ENCODE measurements at places on chromosomes 6 and 20.

DNA sequence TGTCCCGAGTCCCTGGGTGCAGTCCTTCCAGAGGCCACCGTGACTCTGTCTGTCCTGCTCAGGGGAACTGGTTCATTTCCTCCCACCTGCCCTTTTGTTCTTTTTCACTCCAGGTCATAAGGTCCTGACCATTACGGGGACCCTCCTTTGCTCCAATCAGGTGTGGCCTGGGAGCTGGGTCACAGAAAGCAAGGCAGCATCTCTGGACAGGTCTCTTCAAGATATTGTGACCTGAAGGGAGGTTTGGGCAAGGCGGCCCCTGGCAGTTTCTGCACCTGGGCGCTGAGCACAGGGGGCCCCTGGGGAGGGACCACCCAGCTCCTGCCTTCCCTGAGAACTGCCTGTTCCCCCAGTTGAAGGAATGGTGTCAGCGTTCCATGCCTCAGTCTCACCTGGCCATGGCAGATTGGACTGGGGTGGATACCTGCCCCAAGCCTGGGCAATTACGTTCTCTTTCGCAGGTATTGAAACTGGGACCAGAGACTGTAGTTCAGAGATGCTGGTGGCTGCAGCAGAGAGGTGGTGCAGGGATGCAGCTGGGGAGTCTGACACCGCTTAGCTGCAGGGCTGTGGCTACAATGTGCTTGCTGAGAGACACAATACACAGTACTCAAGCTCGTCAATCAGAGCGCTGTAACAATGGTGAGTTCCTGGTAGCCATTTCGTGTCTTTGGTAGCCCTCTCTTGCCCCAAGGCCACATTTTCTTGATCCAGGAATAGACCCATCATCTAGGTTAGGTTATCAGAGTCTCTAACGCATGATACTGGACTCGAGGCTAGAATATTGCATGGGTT lies 15.6 kb upstream of the NELFCD start:
- no peak for DNase-seq

GRCh38 chr6:121984956-121985355 lies 414.5 kb upstream of the HSF2 start:
- DNase-seq: no peak

- no peak for DNase-seq
These were observed 127.9 kb downstream of the DTNBP1 start for GRCh38 chr6:15534974-15535373.

GRCh38 chr6:75114806-75115205 lies 91.0 kb downstream of the COL12A1 start:
- no peak for DNase-seq

DNA sequence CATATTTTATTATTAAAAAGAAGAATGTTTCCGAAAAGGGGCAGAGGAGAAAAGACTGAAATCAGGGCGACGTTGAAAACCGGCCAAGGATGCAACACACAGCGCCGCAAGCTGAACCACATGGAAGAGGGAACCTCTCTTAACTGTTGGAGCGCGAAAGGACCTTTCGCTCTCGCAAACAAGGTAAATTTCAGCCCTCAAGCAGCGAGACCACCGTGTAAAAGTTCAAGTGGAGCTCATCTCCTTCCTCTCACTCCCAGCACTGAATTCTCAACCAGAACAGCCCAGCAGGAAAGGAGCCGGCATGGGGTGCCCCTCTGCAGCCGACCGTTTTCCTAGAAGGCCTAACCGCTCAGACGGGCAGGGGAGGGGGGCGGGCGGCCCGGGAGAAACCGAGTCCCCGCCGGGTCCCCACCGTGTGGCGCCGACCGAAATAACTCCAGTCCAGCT lies 621 bp downstream of the GPR63 start:
- DNase-seq: no peak

DNA sequence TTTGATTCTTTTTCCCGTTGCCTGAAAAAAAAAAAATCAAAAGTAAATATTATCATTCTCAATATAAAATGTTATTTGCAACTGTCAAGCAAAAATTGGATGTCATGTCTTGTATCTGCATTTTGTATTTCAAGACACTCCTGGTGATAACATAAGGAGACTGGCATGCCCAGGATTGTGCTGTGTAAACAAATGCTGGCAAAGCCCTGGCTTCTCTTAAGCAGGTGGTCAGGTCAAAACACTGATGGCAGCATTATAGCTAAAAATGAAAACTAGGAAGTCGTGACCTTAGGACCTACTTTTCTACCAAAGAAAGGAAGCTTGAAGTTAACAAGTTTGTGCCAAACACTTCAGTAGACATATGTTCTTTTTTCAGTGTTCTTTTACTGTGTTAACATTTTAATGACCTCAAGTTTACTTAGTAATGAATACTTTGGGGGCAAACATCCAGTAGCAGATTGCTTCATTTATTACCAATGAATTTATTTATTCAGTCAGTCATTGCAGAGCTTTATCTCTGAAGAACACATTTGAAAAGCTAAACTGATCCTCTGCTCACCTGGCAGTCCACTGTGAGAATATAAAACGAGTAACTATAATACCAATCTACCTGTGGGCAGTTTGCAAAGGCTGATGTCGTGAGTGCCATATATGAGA lies 243.1 kb upstream of the FLRT3 start:
- no peak for DNase-seq

DNA sequence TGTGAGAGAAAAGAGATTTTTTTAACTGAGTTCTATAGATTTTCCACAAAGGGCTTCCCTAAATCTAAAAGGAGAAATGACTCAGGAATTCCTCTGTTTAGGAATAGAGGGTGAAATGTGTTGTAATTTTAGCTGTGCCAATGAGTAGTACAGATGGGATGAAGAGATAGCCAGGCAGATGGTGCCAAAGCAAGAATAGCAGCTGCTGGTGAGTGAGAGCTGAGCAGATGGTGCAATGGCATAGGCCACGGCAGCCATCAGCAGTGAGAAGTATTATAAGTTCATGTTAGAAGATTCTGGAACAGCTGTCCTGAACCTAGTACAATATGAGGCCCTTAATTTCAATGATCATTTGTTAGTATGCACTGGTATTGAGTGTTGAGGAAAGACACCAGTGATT lies 40.2 kb upstream of the CRISP1 start:
- DNase-seq: no peak

- no peak for DNase-seq
These were observed 31.1 kb downstream of the RBM38 start for GRCh38 chr20:57422254-57422653.

- DNase-seq: no peak
These were observed 184.1 kb downstream of the MTFR2 start for GRCh38 chr6:136066005-136066404.

DNA sequence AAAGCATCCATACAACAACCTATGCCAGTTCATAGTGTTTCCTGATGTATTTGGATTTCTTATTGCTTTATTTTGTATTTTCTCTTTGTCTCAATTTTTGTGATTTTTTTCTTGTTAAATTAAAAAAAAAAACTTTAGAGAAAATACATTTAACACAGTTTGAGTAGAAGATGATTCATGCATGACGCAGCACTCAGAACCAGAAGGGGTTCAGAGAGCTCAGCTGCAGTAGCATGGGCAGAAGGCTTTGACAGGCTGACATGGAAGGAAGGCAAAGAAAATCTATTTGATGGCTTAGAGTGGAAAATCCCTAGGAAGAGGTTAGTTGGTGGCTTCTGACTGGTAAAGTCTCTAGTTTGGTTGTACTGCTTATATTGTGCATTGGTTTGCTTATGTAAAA lies 207.2 kb upstream of the STXBP5 start:
- DNase-seq: no peak

- DNase-seq: peak; percentile 70
These were observed 27.1 kb upstream of the SYNCRIP start for GRCh38 chr6:85669735-85670194.

- DNase-seq: no peak
These were observed 13.9 kb upstream of the CCDC167 start for GRCh38 chr6:37513576-37513975.

GRCh38 chr6:24882295-24882694 lies 53.5 kb downstream of the RIPOR2 start:
- no peak for DNase-seq

DNA sequence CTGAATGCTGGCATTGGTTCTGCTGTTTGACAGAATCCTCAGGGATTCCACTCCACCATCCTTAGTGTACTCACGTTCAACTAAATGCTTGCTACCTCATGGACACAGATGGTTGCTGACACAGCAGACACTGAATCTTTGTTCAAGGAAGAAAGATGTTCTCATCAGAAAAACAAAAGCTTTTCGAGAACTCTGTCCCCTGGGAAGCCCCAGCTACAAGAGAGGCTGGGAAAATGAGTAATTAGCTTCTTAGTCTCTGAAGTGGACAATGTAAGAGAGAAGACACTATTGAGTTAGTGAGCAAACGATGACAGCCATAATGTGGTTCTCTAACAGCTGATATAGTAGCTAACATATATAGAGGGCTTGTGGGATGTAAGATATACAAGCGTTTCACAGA lies 30.9 kb upstream of the ENPP5 start:
- no peak for DNase-seq

- no peak for DNase-seq
These were observed 40.4 kb downstream of the FAM184A start for GRCh38 chr6:119037941-119038623.

DNA sequence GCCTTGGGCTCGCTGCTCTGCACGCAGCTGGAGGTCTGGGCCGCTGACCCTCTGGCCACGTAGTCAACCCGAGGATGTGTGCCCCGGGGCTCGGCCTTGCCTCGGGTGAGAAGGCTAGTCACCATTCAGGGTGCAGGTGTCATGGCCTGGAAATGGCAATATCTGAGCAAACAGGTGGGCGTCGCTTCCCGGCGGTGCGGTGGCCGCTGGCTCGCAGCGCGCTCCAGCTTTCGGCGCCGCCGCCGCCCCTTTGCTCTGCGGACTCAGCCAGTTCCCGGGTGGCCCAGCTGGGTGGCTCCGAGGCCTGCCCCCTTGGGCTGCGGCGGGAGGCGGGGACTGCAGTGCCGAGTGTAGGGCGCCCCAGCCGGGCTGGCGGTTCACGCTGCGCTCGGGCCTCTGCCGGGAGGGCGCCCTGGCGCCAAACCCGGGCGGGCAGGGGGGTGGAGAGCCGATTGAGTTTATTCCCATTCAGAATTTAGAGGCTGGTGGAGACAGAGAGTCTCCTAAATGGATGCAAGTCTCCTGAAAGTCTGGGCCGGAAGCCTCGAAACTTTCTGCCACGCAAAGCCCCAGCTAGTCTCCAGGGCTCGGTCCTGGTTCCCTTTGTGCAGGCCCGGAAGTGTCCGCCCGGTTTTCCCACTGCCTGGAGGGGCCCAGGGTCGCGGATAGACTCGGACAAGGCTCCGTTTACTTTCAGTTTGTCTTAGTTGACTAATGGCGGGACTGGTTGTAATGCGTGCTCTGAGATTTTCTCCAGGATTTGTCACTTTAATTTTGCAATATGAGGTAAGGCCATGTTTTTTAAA lies 11.3 kb upstream of the TFAP2A start:
- no peak for DNase-seq

DNA sequence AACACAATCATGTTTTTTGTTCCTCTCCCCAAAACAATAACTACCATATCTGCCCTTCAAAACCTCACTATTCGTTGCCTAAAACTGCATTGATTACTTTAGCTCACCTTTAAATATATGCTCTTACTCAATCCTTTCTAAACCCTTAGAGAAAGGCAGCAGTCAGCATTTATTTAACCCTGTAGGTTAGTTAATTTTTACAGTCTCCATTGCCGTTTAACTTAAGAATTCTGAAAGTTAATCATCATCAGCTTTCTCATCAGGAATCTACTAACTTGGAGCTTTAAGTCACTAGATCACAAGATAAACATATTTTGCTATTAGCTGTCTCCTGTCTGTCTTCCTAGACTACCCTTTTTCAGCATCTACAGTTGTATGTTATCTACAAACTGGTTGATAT lies 991.9 kb downstream of the EPHA7 start:
- no peak for DNase-seq

GRCh38 chr20:39775110-39775509 lies 813.0 kb downstream of the DHX35 start:
- no peak for DNase-seq

- DNase-seq: peak; percentile 26
These were observed 53.9 kb downstream of the OTOR start for GRCh38 chr20:16801919-16802651.

- DNase-seq: no peak
These were observed 3.4 kb downstream of the TRIM10 start for GRCh38 chr6:30157581-30157980.

GRCh38 chr6:40599555-40599954 lies 12.4 kb upstream of the LRFN2 start:
- no peak for DNase-seq

GRCh38 chr6:6152060-6152459 lies 145.3 kb upstream of the NRN1 start:
- no peak for DNase-seq

DNA sequence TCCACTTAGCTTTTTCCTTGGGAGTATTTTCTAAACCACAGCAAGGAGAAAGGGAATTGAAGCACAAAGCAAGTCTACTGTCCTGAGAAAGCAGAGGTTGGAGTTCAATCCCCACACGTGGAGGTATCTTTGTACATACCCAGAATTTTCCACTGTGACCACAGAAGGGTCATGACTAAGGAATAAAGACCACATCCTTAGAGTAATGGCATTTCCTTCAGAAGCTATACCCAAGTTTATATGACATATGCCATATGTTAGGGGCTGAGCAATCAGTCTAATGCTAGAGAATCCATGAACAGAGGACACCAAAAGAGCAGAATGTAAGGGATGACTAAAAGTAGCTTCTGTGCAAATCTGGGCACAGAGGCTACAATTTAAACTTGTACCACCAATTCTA lies 46.4 kb downstream of the ATG5 start:
- no peak for DNase-seq

GRCh38 chr6:52027699-52028098 lies 59.7 kb downstream of the PKHD1 start:
- no peak for DNase-seq

DNA sequence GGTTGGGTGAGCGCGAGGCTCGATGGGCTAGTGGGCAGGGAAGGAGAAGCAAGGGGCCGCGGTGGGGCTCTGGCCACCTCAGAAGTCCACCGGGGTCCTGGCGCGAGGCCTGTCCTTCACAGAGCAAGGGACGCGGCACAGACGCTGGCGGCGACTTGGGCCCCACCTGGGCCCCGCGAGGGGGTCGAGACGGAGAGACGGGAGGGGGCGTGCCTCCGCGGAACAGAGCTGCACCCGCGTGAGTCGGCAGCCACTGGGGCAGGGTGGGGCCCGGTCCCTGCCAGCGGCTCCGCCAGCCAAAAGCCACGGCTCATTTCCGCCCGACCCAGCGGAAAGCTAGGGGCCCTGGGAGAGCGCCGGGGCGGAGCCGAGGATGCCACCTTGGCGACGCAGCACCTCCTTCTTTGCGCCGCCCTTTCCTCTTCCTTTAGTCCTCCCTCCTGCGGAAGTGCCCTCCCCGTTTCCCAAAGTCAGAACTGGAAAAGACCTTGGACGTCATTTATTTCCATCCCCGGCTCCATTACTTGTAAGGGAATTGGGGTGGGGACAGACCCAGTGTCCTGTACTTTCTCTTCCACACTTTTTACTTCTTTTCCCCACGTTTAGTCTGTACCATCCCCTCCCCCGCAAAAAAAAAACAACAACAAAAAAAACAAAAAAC lies at the start of gene CUL7:
Gene CUL7 (minus strand): TSS at position 307 of the 661 bp plus-strand sequence. CDS start 1,063 bp downstream, outside the sequence.
- peak; percentile 90 for DNase-seq

All from CD4-positive, alpha-beta T cell treated with Interleukin-6 at 100 ng/mL for 8 hours (primary cell).